ENCODE measurements at places on chromosomes 5 and 9.

GRCh38 chr9:99231711-99232110, 9.6 kb downstream of the SEC61B start:
- no peak for DNase-seq

GRCh38 chr5:168165221-168165914, 126.1 kb upstream of the WWC1 start:
- DNase-seq = no peak

GRCh38 chr9:2616692-2617377, 4.8 kb upstream of the VLDLR start:
- DNase-seq = no peak

- no peak for DNase-seq
These were observed 59.2 kb downstream of the SPIN1 start for GRCh38 chr9:88447431-88447830.

DNA sequence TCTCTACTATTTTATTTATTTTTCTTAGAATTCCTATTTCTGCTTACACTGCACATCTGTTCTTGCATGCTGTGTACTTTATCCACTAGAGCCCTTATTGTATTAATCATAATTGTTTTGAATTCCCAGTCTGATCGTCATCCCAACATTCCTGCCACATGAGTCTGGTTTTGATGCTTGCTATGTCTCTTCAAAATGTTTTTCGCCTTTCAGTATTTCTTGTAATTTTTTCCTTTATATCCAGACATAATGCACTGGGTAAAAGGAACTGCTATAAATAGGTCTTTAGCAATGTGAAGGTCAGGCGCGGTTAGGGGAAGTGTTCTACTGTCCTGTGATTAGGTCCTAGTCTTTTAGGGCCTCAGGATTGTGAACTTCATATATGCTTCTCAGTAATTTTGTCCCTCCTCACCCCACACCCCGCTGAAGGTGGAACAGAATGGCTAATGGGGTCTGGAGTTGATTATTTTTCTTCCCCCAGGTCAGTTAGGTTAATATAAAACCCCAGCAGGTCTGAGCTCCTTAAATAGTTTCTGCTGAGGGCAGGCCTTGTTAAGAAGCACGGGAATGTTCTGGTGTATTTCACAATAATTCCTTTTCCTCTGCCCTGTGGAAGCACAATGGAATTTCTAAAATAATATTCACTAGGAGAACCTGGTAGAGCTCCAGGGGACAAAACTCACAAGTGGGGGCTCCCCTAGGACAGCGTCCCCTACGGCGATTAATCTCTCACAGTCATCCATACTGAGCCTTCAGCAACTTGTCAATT, 146.6 kb upstream of the TUT7 start:
- no peak for DNase-seq

GRCh38 chr5:107474716-107475489, 195.8 kb downstream of the EFNA5 start:
- no peak for DNase-seq

- DNase-seq = no peak
These were observed 18.2 kb upstream of the ZNF618 start for GRCh38 chr9:113857875-113858274.

DNA sequence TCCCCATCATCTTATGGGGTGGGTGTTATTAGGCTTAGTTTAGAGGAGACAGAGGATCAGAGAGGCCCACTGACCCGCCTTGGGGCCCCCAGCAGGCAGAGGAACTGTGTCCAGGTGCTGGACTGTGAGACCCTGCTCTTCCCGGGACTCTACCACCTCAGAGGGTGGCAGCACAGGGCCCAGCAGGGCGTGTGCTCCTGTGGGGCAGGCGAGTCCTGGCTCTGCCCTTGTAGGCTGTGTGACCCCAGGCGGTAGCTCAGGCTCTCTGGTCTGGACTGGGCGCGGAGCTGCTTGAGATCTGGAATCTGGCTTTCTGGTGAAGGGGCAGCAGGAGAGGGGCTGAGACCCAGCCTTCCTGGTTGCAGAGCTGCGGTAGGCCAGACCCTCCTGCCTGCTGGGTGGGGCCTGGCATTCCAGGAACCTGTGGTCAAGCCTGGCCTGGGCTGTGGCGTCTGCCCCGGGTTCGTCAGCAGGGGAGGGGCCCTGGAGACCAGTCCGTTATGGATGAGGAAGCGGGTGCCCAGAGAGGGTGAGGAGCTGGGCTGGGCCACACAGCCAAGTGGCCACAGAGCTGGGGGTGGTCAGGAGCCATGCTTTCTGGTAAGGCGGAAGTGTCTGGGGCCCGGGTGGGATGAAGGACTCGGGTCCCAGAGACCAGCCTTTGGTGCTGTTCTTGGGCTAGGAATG, 46.5 kb downstream of the RXRA start:
- peak; percentile 82 for DNase-seq

DNA sequence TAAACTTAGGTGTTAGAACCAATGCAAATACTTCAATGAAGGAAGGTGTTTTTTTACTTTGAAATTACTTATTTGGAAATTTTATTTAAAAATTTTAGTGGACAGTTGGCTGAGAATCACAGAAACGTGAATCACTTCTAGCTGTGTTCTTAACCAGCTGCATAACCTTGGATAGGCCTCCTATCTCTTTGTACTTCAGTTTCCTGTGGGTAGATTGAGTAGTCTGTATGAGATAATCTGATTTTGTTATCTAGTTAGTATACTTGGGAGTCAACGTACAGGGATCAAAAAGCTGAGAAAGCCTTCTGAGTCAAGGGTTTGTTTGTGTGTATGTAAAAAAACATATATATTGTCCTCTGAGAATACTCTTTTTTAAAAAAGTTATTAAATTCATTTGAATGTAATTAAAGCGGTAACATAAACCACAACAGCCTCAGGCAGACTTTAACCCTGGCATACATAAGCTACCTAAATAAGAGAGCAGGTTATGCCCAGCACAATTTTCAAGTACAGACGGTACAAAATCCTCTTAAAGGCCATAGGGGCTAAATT, 38.1 kb upstream of the ZCCHC7 start:
- DNase-seq = no peak

GRCh38 chr9:135810806-135811575, 96.4 kb downstream of the CAMSAP1 start:
- no peak for DNase-seq

GRCh38 chr9:2269778-2270177, 254.6 kb downstream of the SMARCA2 start:
- DNase-seq = no peak

GRCh38 chr5:138932171-138932810, 57.2 kb upstream of the LRRTM2 start:
- no peak for DNase-seq

DNA sequence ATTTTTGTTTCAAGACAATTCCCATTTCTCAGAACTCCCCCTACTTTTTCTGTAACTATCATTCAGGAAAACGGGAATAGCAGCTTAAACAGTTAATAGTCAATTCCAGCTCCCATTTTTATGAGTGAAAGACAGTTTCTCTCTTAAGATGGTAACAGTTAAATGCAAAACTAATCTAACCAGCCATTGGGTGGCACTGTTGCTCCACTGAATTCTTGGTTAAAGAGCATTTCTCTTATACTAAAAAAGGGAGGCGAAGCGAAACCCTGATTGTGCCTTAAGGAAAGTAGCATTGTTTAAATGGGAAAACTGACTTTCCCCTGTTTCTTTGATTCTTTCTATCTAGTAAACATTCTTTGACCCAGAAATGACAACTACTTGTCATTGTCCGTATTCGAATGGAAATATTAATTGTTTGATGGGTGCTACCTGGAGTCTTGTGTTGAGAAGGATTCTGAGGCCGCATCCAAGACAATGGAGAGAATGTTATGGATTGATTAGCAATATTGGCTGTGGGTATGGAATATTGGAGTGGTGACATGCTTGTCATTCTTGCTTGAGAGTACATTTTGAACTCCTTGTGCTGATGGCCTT, 507.8 kb downstream of the MAT2B start:
- peak; percentile 12 for DNase-seq

DNA sequence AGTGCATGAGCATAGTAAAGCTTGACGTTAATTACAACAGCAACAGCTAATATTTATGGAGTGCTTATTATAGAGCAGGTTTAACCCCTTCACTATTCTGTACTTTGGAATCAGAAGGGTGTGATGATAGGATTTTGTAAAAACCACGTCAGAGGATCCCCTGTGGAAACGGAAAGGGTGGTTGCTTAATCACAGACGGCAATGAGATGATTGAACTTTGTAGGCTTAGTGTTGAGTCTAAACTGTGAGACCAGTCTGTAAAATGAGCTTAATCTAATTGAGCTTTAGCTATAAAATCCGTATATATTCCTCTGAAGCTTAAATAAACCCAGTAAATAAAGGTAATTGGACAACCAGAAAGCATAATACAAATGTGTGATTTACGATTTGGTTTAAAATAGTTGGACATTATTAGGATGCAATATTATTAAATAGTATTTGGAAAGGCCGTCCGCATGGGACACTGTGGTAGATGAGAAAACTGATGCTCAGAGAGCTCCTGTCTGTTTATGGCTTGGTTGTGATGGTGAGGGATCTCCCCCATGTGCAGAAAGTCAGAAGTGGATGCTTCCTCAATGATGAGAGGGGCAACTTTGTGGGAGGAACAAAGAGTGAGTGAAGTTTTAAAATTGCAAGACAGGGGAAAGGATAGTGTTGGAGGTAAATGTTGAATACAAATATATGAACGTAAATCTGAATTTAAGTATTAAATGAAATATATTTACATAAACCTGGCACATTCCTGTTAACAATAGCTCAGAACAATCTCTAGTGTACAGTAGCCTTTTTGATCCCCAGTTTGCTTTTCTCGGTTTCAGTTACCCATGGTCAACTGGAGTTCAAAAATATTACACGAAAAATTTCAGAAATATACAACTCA, 23.4 kb upstream of the SCGB3A2 start:
- no peak for DNase-seq

- no peak for DNase-seq
These were observed 168.0 kb upstream of the ZNF618 start for GRCh38 chr9:113707953-113708695.

DNA sequence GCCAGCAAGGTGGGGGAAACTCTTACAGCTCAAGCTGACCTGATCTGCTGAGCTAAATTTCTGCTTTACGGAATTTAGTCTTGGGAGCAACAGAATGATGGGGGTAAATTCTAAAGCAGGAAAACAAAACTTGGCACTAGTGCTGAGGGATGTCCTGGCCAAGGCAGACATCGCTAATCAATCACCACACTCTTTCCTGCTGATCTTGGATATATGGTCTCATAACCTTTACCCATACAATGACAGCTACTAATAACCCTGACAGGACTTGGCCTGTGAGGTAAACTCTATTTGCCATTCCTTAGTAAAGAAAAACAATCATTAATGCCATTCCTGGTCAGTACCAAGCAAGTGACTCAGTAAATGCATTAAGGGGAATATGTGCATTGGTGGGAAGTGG, 51.5 kb downstream of the PPARGC1B start:
- DNase-seq = no peak

DNA sequence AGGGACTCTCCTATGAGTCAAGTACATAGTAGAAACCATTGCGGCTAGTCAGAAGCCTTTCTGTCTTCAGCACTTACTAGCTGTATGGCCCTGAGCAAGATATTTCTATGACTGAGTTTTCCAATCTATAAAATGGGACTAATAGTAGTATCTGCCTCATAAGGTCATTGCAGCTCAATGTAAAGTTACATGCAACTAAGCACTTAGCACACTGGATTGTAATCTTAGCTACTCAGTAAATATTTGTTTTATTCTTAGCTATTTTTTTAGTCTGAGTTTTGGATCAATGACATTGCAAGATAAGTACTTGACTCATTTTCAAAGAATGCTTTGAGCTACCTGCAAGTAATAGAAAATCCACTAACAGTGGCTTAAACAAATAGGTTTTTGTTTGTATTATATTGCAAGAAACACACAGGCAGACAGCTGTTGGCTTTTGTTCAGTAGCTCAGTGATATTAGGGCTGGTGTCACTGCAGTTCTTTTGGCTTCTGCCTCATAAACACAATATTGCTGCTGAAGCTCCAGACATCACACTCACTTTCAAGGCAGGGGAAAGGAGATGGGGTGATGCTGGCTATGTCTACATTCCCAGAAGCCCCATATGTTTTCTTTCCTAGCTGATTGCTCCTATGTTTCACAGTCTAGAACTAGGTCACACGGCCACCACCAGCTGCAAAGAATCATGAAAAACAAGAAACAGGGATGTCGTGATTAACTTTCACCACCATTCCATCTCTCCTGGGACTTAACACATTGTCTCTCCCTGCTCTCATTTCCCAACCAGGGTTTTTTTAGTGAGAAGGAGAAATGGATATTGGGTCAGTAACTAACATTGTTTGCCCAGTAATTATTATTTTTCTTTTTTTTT, 26.9 kb upstream of the FAT2 start:
- DNase-seq = no peak

DNA sequence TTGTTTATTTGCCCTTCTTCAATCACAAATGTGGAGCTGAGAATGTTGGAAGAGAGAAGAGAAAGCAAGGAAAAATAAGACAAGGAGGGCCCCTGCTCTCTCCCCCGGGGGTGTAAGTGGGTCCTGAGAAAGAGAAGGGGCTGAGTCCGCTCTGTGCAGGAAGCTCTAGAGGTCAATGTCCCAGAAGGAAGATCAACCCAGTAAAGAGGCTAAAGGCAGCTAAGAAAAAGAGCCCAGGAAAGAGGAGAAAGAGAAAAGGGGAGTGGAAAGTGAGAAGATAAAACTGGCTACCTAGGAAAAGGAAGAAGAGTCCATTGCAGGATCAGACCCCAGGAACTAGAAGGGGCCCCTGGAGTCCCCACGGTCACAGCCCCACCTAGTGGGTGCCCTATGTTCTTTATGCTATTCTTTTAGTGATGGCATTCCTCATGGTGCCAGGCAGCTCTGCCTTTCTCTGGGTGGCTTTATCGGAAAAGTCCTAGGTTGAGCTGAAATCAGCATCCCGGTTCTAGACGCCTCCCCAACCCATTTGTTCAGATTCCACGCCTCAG, 583.4 kb downstream of the ACTL7B start:
- peak; percentile 41 for DNase-seq

- DNase-seq = no peak
These were observed 2.4 kb downstream of the PTCH1 start for GRCh38 chr9:95514342-95514741.

Data from RCC 7860 (cell line).